ENCODE measurements at places on chromosomes 3 and 15.
A peak's percentile ranks its signal among the peaks of the same experiment; 100 is the strongest.

- DNase-seq, result no peak
These were observed 43.5 kb upstream of the ULK4 start for GRCh38 chr3:42005401-42005800.

GRCh38 chr15:69474846-69475455 lies 22.3 kb downstream of the RPLP1 start:
- peak; percentile 66 for DNase-seq

GRCh38 chr3:114639171-114639570 lies 345.3 kb downstream of the TIGIT start:
- DNase-seq, result no peak

DNA sequence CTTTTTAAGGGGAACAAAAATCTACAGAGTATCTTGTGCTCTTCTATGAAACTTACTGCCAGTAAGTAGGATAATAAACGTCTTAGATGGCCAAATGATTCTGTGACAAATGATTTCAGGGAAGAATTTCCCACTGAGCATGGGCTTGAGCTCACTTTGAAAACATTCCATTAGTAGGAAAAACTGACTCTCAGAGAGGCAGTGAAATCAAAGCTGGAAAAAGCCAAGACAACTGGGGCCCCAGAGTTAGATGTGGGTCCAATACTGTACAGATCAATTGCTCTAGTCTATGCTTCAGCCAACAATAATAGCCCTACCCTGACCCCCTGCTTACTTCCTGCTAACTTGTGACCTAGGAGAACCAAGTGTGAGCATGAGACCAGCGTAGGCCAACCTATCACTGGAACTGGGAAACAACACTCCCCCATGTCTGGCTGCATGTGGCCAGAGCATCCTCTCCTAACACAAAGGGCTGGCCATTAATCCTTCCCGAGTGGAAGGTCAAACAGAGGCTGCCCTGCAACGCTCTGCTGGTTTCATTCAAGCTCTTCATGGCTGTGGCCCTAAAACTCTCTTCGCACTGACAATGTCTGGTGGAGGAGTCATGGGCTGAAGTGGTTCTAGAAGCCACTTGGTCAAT lies 68.8 kb downstream of the FOXB1 start:
- no peak for DNase-seq

DNA sequence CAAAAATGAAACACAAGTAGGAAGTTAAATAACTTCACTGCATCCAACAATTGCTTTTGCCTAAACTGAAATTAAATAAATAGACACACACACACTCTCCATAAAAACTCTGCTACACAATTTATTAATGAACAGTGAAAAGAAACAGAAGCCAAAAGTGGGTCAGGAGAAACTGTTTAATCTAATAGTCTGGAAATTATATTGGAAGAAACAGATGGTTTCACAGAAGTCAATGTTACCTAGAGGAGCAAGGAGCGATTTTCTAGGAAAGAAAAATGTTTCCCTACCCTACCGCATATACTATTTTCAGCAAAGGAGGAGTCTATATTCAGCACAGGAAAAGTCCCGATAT lies 32.0 kb downstream of the RFTN1 start:
- DNase-seq, result no peak

DNA sequence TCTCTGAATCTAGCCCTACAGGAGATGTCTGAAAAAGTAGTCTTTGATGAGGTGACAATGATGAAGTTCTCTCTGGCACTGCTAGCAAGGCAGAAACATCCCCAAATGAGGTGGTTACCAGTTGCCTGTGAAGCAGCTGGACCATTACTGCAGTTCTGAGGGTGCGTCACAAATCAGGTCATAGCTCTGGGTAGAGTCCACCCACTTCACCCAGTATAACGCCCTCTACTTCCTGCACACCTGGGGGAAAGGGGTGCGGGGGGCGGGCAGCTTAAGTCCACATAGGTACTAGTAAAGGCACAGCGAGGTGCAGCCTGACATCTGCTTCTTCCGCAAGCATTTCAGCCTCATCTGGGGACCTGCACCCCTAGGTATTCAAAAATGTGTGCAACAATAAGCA lies 13.4 kb upstream of the SATB1 start:
- no peak for DNase-seq

DNA sequence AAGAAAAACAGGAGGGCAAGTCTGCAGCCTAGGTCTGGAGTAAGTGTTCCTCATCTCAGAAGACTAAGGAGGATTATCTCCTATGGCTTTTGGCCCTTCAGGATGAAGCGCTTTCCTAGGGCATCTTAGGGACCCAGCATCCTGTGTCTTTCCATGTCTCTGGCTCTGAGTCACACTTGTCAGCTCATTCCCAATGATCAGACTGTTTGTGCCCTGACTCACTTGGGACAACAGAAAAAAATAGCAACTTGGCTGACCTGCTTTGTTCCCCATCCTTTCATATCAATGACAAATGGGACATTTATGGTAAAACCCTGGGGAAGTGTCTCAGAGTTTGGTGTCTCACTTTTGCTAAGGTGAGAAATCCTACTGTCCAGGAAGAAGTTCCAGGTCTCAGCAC lies 76.2 kb upstream of the OXTR start:
- DNase-seq, result peak; percentile 24

DNA sequence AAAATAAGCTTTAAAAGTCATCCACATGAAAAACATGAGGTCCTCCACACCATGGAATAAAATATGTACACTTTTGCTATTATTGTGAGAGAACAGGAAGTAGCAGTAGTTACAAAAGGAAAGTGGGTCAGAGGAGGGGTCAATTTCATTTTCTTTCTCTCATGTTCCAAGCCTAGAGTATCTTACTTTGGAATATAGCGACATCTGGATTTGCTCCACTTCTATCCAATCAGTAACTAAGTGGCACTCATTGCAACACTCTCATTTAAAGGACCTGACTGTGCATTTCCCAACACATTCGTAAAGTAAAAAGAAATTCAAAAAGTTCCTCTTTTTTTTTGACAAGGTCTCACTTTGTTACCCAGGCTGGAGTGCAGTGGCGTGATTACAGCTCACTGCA lies 637.3 kb downstream of the TUSC7 start:
- DNase-seq, result no peak

- peak; percentile 30 for DNase-seq
These were observed 27.5 kb downstream of the ANXA2 start for GRCh38 chr15:60370105-60370868.

GRCh38 chr3:59563966-59564365 lies 514.1 kb upstream of the CFAP20DC start:
- DNase-seq, result no peak

GRCh38 chr3:19357947-19358346 lies 209.6 kb downstream of the KCNH8 start:
- no peak for DNase-seq

DNA sequence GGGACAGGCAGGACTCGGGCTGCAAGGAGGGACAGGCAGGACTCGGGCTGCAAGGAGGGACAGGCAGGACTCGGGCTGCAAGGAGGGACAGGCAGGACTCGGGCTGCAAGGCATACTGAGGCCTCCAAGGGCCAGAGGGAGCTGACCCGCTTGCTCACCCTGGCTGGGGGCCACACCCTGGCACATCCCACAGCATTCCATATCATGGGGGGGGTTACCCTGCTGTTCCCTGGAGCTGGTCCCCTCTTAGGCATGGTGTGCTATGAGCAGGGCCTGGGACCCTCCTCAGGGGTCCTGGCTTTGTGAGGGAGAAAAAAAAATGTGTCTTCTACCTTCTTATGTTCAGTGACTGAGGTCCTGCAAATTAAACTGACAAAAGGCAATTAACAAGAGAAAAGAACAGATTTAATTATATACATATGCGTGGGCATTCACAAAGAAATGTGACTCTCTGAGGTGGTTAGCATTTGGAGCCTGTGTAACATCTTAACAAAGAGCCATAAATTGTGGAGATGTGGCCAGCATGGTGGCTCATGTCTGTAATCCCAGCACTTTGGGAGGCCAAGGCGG lies 97.6 kb upstream of the ALDH1A3 start:
- DNase-seq, result peak; percentile 44
